ENCODE measurements at places on chromosomes 7 and 10.

DNA sequence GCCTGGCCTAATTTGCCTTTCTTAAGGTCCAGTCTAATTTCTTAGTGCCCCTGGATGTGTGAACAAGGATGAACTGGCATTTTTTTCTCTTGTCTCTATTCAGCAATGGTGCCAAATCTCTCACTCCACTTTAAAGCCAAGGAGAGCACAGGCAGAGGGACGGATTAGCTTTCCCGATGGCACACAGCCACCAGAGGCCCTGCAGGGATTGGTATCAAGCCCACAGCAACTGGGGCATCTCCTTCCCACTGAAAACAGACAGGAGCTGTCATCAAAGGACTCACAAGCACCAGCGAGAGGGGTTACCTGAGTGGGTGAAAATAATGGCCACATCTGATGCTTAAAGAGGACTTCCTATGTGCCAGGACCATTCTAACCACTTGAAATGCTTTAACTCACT lies 83.1 kb downstream of the ITIH5 start:
- no peak for DNase-seq

- DNase-seq: no peak
Measured at GRCh38 chr10:101748496-101748895, 27.4 kb downstream of the FGF8 start.

DNA sequence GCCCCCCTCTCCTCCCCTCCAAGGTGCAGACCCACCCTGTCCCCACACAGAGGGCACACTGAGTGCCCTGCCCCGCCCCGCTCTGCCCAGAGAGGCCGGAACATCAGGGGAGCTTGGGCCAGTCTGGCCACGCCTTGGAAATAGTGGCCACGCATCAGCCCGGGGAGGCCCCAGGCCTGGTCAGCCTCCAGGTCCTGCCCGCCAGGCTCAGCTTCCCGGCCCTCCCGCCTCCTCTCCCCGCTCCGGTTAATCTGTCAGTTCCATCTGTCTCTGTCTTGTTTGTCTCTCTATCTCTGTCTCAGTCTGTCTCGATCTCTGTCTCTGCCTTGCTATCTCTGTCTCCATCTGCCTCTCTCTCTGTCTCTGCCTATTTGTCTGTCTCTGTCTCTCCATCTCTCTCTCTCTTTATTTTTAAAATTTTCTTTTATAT lies 28.9 kb upstream of the TNRC18 start:
- DNase-seq: no peak

DNA sequence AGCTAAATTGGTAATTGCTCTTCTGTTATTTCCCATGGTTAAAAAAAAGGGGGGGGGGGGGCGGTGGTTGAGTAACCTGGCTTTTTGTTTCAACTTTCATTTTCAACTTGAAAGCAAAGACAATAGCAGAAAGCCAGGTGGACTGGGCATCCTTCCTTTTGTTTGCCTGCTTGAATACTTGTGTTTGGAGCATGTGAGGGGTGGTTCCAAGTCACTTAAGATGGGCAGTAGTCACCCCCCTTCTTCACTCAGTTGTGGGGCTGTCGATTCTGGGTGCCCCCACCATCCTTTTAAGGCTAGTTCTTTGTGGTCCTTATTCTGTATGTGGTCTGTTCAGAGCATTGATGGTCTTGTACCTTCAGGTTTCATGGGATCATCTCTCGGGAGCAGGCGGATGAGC lies 165.6 kb upstream of the PRR15 start:
- DNase-seq: no peak
